ENCODE measurements at places on chromosomes 6 and 20. TPM values are rescaled to one million over a fixed set of nuclear protein-coding genes. Genes with fewer than 3 reads are reported as not detected.

GRCh38 chr6:113578691-113579090 is 278.5 kb upstream of the MARCKS start:
- DNase-seq, result no peak

Gene TDRD6
- total RNA-seq, result 0.20 TPM

DNA sequence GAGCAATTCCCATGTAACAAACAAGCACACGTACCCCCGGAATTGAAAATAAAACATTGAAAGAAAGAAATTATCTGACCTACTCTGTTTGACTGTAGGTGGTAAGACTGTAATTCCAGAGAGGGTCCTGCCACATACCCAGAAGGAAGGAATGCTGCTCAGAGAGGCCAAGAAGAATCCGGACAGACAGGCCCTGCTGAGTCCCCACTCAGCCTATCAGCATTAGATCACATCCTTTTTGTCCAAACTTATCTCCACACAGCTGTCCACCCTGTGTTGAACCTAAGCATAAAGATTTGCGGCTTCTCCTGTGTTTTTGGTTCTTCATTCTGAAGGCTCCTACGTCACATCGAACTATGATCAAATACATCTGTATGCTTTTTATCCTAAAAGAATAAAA is 591.9 kb downstream of the QKI start:
- no peak for DNase-seq

GRCh38 chr6:24621626-24622289 is 24.2 kb downstream of the KIAA0319 start:
- DNase-seq, result no peak

Gene LGSN
- total RNA-seq, result not detected

Gene DSP
- 467 TPM for total RNA-seq

Gene PIGU
- total RNA-seq, result 9.8 TPM

Gene SHLD1
- total RNA-seq, result 4.5 TPM

Gene DEFB132
- total RNA-seq, result not detected

DNA sequence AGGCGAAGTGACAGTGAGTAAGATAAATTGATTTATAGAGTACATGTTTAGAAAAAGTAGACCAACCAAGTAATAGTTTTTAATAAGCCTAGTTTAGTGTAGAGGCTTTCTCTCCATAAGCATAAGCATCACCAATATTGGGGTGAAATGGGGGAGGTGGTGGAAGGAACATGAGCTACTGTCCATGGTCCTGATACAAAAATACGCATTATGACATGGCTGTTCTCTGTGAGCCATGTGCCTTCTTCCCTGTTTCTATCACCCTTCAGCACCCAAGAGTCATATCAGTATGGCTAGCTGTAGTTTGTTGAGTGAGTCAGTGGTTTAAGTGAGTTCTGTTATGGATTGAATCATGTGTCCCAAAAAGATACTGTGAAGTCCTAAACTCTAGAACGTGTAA is 150.8 kb downstream of the EDN1 start:
- DNase-seq, result no peak

DNA sequence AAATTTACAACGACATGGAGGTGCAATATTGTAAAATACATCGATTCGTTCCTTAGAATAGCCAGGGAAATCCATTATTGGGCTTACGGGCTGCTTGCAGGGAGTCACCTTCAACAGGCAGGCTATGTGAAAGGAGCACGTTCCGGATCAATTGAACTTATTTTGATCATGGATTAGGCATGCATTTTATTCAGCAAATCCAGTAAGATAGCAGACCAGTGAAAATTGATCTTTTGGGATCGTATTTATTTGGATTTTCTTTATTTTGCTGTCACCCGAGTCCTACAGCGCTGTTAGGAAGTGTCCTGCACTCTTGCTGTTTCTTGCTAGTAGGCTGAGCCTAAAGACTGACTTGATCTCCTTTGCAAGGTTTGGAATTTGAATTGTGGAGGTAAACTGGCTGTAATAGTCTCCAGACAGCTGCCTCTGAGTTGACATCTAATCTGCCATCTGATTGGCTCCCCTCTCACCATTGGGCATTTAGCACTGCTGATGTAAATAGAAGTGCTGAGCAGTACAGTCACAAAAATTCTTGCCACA is 3.0 kb downstream of the ARID1B start:
- peak; percentile 76 for DNase-seq

DNA sequence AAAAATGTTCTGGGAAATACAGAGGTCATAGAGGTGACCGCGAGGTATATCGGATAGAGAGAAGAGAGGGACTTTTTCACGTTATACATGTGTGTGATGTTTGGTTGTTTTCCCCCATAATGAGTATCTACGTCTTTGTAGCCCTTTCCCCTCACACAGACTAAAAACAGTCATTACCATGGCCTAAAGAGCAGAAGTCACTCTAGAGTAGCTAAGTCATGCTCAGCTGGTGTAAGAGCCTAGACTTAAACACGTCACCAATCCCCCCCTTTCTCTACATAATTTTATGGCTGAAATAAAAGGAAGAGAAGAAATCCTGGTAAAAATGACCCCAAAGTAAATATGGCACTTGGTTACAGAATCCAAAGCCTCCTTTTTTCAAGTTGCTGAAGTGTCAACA is 6.0 kb upstream of the BEND3 start:
- no peak for DNase-seq

- DNase-seq, result no peak
These were observed 77.5 kb upstream of the BEND3 start for GRCh38 chr6:107192830-107193229.

DNA sequence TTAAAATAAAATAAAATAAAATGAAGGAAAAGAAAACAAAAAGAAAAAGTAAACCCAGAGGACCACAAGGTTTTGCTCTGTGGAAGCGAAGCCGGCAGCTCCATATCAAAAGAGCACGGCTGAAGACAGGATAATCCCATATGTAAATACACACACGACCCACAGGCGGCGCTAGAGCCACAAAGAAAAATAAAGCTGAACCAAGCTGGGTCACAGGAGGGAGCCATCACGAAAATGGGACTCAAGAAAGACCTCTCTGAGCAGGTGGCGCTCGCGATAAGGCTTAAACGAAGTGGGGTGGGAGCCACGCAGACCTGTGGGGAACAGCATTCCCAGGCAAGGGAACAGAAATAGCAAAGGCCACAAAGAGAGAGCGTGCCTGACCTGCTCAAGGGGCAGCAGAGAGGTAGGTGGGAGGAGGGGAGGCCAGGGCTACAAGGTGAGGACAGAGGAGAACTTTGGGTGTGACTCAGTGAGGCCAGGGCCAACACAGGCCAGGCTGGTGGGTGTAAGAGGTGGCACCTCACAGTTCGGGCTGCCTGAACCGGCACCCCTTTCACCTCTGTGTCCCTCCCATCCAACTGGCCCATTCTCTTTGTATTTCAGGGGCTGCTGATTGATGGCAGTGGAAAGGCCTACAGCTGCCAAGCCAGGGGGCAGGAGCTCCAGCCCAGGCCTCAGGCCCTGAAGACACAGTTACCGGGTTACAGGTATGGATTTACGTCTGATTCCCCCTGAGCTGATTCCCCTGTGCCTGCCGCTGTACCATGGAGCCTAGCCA is 26.0 kb downstream of the PTGIS start:
- peak; percentile 8 for DNase-seq

- no peak for DNase-seq
These were observed 90.5 kb downstream of the GRM4 start for GRCh38 chr6:34055223-34055933.

DNA sequence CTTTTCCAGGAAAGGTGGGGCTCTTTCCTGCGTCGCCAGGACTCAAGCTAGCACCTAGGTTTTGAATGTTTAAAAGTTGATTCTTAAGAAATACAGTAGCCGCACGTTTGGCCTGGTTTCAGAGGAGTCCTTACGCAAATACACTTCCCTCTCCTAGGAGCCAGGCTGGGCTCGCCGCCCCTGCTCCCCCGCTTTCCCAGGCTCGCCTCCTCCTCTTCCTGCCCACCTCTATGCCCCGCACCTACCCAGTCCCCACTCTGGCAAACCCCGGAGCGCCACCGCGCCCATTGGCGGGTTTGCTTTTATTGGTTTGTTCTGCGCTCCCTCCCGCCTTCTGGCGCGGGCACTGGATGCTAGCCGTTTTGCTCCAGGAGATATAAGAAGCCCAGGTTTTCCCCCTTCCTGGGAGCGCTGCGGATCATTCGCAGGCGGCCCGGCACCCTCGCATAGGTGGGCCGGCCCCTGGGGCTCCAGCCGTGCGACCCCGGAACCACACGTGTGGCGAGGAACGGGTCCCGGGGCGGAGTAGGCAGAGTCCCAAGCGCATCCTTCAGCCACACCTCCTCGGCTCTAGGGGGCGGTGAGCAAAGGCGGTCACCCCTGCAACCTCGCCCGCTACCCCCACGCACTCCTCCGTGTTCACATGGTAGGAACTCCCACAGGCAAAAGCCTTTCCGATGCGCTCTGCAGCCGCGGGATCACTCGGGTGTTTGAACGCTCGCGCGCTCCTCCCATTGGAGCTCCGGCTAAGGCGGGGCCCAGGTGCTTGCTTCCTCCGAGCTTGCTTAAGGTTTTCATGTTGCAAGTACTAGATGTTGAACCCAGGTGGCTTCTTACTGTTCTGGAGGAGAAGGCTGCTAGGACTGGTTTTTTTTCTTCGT is 119.0 kb downstream of the RTN4IP1 start:
- no peak for DNase-seq

Gene OVOL2
- 1.8 TPM for total RNA-seq

- peak; percentile 43 for DNase-seq
These were observed 111.0 kb downstream of the SOBP start for GRCh38 chr6:107600936-107601335.

DNA sequence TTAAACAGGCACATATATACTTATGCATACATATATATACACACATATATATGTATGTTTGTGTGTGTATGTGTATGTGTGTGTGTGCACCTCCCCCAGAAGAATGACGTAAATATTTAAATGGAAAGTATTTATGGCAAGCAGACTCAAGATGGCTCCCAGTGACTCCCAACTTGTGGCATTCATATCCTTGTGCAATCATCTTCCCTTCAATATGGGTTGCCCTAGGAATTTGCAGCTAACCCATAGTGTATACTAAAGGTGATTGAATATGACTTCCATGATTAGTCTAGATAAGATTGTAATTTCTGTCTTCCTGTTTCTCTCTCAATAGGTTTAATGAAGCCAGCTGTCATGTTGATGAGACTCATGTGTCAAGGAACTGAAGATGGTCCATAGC is 127.6 kb downstream of the TRDN start:
- no peak for DNase-seq

Gene TPBG
- total RNA-seq, result 12.8 TPM

DNA sequence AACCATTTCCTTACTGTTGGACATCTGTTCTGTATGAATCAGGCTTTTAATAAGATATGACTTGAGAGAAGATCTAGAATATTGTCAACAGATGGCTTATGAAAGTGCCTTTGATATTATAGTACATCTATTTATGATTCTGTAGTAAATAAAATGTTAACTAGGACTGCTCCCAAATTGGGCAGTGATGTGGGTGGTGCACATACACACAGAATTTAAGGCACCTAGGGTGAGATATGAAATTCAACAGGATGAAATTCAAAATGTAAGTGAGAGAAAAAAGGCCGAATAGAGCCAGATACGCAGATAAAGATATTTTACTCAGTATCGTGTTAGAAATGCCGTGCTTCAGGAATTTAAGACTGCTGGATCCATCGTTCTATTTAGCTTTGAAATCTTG is 26.3 kb downstream of the FAM50B start:
- DNase-seq, result no peak

- no peak for DNase-seq
These were observed 191.9 kb upstream of the PREP start for GRCh38 chr6:105594821-105595220.

Measured in skin of body (tissue), 3 donors.